ENCODE measurements at places on chromosomes 2 and 18. TPM values are rescaled to one million over a fixed set of nuclear protein-coding genes. Genes with fewer than 3 reads are reported as not detected.

CAVIN2 gene
- polyA plus RNA-seq: 50.2 TPM

PPP4R3B gene
- 34.9 TPM for polyA plus RNA-seq

MERTK gene
- polyA plus RNA-seq: 5.3 TPM

CCDC68 gene
- polyA plus RNA-seq: 3.7 TPM

NCKAP5 gene
- polyA plus RNA-seq: 0.16 TPM

FBXO15 gene
- polyA plus RNA-seq: not detected

SCN3A gene
- 0.10 TPM for polyA plus RNA-seq

CDH2 gene
- 0.15 TPM for polyA plus RNA-seq

SLC9A2 gene
- not detected for polyA plus RNA-seq

TMEM169 gene
- polyA plus RNA-seq: 0.62 TPM

SGPP2 gene
- polyA plus RNA-seq: 1.6 TPM

ALPP gene
- polyA plus RNA-seq: not detected

C2orf80 gene
- not detected for polyA plus RNA-seq

ACMSD gene
- polyA plus RNA-seq: not detected

ZNF804A gene
- polyA plus RNA-seq: 0.06 TPM

THOC1 gene
- polyA plus RNA-seq: 15.6 TPM

MBD1 gene
- polyA plus RNA-seq: 25.6 TPM

SIX2 gene
- polyA plus RNA-seq: 4.6 TPM

DYNAP gene
- polyA plus RNA-seq: not detected

TAF1B gene
- 4.1 TPM for polyA plus RNA-seq

STK11IP gene
- 16.8 TPM for polyA plus RNA-seq

MAP3K19 gene
- not detected for polyA plus RNA-seq

SKOR2 gene
- polyA plus RNA-seq: not detected

NMUR1 gene
- 1.8 TPM for polyA plus RNA-seq

NT5DC4 gene
- polyA plus RNA-seq: not detected

ITPRID2 gene
- polyA plus RNA-seq: 94.1 TPM

RTTN gene
- 3.0 TPM for polyA plus RNA-seq

FANCL gene
- polyA plus RNA-seq: 15.5 TPM

ALPG gene
- polyA plus RNA-seq: not detected

ZSWIM2 gene
- polyA plus RNA-seq: 0.34 TPM

LDLRAD4 gene
- polyA plus RNA-seq: 3.7 TPM
